ENCODE measurements at places on chromosomes 2 and 18.
A peak's percentile ranks its signal among the peaks of the same experiment; 100 is the strongest.

- no peak for DNase-seq
Measured at GRCh38 chr2:40255103-40255502, 196.8 kb downstream of the SLC8A1 start.

GRCh38 chr2:221120643-221121042, 451.5 kb downstream of the EPHA4 start:
- no peak for DNase-seq

DNA sequence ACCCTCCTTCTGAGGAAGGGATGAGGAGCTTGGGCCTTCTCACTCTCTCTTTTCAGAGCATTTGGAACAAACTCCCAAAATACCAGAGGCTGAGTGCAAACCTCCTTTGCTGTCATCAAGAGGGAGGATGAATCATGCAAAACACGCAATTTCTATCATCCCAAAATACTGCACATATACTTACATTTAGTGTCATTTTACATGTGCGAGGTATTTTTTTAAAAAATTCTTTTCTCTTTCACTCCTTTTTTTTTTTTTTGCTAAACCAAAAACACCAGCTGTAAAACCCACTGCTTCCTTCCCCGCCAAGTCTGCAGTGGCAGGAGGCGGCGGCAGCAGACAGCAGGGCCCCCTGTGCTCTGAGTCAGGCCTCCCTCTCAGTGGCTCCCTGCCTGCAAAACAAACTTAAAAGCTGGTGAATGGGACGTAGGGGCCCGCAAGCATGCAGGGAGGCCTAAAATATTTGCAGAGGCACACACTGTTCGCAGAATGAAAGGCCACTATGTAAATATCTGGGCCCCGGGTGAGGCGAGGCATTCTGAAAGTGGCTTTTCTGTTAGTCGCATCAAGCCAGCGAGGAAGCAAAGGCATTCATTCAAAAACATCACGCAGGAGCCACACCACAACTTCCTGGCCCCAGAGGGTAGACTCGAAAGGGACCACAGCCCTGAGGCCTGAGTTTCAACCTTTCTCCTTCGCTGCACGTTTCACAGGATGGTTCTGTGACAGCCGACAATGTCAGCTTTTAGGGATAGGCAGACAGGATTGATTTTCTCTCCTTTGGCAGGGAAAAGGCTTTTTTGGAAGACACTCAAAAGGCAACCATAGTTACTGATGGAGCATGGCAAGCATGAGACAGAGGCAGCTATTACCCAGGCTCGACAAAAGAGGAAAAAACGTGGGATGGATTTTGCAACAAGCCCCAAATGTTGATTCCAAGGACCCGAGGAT, 73.4 kb downstream of the ACTR2 start:
- peak; percentile 38 for DNase-seq

- DNase-seq, result no peak
Measured at GRCh38 chr2:141417246-141417797, 713.5 kb downstream of the LRP1B start.

- no peak for DNase-seq
Measured at GRCh38 chr2:7436096-7436906, 519.1 kb downstream of the RNF144A start.

GRCh38 chr2:219274361-219274921, 4.7 kb upstream of the DNAJB2 start:
- DNase-seq, result peak; percentile 95

DNA sequence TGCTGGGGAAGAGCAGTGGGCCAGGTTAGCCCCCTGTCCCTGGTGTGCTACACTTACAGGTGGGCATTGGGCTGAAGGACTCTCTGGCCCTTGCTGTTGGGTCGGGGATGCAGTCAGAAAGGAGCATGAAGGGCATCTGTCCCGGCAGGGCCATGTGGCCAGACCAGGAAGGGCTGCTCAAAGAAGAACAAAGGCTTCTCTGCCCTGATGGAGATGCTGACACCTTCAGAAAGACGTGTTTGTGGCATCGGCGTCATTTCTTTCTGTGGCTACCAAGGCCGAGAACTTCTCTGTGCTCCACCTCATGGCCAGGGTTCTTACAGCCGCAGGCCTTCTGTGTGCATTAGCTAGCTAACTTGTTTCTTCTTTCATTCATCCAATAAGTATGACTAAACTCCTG, 239.1 kb downstream of the FAM210A start:
- no peak for DNase-seq

GRCh38 chr18:26357960-26358359, 131.7 kb downstream of the TAF4B start:
- DNase-seq, result no peak

- DNase-seq, result no peak
Measured at GRCh38 chr18:74115046-74115445, 32.6 kb downstream of the FBXO15 start.

DNA sequence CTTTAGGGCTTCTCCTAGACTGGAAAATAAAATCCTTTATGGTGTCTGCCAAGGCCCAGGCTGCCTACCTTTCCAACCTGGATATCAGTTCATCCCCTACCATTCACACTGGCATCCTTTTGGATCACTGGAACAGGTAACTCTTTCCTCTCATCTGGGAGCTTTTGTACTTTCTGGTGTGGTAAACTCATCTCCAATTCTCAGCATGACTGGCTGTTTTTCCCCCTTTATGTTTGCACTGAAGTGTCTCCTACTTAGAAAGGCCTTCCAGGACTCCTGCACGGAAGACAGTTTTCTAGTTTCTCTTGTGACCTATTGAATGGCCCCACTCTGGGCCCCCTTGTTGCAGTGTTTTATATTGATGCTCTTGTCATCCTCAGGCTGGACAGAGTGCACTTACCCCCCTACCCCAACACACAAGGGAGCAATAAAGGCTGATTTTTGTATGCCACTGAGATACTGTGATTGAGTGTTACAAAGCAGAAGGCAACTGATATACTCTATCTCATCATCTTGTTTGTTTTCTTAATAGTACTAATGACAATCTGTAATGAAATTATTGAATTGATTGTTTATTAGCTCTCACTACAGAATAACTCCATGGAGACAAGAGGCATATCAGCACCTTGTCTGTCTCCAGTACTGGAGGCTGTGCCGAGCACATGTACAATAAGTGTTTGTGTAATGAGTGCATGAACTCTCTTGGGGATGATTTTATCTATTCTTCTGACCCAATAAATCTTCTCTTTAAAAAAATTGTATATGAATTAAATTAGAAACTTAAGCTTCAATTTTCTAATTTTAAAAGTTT, 129.9 kb downstream of the PIEZO2 start:
- no peak for DNase-seq

GRCh38 chr2:240563951-240564560, 3.9 kb downstream of the DUSP28 start:
- no peak for DNase-seq

DNA sequence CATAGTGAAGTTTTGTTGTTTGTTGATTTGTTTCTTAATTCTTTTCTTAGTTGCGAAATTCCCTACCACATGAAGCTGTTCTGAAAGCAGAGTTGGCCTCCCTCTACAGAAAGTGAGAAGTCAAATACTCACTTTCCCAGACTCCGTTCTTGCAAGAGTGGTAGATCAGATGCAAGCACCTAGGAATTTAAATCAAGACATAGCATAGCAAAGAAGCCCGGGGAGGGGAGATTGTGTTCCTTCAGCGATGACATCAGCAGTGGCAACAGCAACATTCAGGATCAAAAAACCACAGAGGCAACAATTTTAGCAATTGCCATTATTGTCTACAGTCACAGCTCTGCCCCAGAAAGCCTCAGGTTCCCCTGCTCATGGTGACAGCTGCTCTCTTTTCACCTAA, 580.0 kb downstream of the RNF144A start:
- no peak for DNase-seq

GRCh38 chr2:217382794-217383193, 522.9 kb upstream of the TNP1 start:
- DNase-seq, result no peak

- no peak for DNase-seq
Measured at GRCh38 chr2:147789287-147789686, 55.5 kb upstream of the ACVR2A start.

DNA sequence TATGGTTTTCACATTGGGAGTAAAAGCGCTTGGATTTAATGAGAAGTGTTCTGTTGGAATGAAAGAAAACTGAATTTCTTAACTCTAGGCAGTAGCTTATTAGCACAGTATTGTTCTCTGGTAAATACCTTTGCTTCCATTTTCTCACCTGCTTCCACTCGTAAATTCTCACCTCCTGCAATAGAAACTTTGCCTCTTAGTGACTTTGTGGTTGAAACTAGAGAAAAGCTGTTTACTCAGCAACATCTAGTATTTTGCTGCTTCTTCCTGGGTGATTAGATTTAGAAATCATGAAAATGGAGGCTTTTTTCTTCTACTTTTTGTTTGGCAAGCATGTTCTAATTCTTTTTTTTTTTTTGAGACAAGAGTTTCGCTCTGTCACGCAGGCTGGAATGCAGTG, 385.4 kb downstream of the SPAG16 start:
- DNase-seq, result no peak

GRCh38 chr2:172270278-172271079, 156.9 kb upstream of the ITGA6 start:
- DNase-seq, result peak; percentile 20

DNA sequence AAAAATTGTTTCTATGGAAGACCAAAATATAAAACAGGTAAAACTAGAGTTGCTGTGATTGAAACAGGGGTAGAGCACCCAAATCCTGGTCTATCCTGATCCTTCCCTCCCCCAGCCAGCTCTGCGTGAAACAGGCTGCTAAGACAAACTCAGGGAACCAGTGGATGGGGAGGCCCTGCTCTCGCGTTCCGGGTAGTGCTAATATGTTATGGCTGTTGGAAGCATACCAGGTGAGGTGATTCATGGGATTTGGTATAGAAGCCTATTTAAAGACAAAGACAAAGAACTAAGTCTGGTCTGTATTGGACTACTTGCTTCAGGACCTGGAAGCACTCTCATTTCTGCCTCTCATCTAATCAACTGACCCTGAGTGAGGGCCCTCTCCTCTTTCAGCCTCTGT, 63.0 kb upstream of the CCBE1 start:
- no peak for DNase-seq

DNA sequence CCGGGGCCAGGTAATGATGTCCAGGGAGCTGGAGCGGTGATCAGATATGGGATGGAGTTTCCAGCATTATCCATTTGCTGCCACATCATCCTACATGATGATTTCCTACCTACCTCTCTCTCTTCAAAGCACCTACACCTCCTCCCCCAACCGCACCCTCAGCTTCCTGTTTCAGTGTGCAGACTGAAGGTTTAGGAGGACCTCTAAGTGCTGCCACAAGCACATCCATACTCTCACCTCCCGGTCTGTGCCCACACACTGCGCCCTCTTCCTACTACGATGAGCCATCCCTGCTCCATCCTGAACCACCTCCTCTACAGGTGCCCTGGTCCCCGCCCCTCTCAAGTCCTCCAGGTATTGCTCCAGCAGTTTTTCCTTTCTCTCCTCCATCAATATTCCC, 123.7 kb downstream of the ALPK2 start:
- no peak for DNase-seq

DNA sequence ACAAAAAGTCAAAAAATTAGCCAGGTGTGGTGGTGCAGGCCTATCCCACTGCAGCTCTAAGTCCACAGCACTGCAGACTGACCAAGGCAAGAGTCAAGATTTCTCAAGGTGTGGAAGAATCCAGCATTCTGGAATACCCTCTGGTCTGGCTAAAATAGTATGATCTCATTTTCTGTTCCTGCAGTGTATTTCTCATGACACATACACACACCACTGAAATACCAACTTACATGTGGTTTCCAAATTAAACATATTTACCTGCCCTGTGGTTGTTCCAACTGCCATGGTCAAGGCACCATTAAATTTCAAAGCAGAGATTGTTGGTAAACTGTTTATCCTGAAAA, 30.9 kb downstream of the NOL10 start:
- peak; percentile 68 for DNase-seq

DNA sequence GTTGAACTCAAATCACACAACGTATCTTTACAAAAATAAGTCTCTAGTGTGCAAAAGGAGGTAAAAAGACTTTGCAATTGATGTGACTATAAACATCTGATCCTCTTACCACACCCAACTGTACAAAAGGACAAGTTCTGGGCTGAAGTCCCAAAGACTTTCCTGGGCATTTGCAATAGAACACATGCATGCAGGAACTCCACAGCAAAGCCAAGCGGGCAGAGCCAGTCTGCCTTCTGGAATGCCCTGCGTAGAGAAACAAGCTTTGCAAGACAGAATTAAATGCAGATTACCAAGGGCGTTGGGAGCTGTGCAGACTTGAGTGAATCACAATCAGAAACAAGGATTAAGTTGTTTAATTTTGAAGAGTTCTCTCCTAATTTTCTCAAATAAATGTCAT, 208.4 kb upstream of the ZNF521 start:
- no peak for DNase-seq

- DNase-seq, result no peak
Measured at GRCh38 chr2:217339753-217340152, 479.9 kb upstream of the TNP1 start.

DNA sequence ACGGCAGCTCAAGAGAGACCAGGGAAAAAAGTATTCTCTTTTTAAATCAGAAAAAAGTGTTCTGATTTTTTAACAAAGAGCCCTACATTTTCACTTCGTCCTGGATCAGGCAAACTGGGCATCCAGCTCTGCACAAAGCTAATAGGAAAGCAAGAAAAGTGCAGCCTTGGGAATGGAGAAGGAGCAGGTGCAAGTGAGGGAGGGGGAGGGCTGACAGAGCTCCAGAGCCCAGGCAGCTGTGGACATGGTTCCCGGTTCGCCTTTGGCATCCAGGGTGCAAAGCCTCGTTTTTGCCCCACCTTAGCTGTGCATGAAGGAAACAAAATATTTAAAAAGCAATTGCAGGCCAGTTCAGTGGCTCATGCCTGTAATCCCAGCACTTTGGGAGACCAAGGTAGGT, 82.2 kb downstream of the FAM124B start:
- no peak for DNase-seq

- no peak for DNase-seq
Measured at GRCh38 chr2:12201369-12201768, 454.9 kb downstream of the LPIN1 start.

DNA sequence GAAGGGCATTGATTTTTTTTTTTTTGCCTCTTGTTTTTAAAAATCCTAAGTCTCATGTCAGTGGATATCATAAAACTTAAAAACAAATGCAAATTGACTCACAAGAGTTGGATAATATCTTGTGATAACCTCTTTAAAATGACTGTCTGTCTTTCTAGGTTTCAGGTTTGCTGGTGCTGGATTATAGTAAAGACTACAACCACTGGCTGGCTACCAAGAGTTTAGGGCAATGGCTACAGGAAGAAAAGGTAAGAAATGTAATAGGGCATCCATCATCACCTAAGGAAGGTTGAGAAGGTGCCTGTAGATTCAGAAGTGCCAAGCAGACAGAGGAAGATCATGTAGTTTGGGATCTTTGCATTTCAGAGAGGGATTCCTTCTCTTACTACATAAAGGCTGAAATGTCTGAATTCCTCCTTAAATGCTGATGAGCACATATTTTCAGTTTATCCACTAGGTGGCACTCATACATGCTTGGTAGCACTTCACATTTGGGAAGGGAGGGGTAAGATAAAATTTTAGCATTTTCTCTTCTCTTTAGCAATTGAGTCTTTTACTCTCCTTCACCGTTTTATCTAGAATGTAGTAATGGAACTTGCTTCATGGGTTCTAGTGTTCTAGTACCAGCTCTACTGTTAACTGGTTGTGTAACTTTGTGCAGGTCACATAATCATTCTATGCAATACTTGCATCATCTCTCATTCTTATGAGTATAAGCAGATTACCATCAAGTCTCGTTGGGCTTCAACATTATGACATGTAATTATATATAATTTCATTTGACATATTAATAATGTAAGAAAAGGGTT, 21.1 kb downstream of the CPS1 start:
- peak; percentile 50 for DNase-seq

- DNase-seq, result no peak
Measured at GRCh38 chr18:72612894-72613533, 68.9 kb upstream of the CBLN2 start.

GRCh38 chr2:19783935-19784334, 117.8 kb downstream of the TTC32 start:
- no peak for DNase-seq
